Cortex of kidney (tissue), 1 donor: ENCODE measurements at places on chromosomes 1 and 21.

GRCh38 chr1:246367041-246367440, 140.0 kb downstream of the SMYD3 start:
- no peak for DNase-seq

DNA sequence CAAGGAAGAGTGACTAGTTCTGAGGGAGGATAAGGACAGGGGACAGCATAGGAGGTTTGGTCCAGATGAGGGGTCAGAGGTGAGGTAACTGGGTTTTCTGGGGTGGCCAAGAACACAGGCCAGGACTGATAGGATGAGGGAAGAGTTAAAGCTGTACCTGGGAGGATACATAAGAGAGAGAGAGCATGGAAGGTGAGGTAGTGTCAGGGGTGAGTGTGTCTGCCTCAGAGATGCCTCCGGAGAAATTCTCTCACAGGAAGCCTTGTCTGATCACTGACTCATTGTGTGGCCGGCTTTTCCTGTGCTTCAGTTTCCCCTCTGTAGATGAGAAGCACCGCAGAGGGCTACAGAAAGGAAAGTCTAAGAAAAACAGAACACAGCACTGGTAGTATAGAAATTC, 40.2 kb downstream of the FASLG start:
- no peak for DNase-seq

DNA sequence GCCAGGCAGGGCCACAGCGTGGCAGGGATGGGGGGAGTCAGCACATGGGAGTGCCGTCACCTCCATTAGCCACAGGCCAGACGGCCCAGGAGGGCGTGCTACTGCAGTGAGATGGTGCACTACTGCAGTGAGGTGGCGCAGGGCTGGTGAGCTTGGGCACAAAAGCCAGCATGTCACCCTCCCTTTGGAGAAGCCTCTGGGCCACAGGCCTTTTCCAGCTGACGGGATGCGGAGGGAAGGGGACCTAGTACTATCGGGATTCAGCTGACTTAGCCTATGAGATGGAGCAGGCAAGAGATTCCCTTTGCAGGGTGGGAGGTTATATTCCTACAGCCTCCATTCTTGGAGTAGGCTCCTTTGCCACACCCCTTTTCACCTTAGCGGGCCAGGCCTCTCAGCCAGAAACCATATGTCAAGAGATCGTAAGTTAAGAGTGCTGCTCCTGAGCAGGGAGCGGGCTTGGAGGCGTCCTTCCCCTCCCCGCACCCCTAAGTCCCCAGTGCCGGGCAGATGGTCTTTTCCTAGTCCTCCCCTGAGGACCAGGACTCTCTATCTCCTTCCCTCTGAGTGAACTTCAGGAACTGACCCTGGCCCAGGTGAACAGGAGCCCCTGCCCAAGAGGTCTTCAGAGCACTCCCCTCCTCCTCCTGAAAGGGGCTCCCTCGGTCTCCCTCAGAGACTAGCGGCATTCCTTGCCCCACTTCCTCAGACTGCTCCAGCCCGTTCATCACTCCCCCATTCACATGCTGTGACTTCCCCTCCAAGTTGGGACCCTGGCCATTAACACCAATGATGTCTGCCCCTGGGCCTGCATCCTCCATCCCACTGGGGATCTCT, 8.2 kb downstream of the NES start:
- DNase-seq = no peak

DNA sequence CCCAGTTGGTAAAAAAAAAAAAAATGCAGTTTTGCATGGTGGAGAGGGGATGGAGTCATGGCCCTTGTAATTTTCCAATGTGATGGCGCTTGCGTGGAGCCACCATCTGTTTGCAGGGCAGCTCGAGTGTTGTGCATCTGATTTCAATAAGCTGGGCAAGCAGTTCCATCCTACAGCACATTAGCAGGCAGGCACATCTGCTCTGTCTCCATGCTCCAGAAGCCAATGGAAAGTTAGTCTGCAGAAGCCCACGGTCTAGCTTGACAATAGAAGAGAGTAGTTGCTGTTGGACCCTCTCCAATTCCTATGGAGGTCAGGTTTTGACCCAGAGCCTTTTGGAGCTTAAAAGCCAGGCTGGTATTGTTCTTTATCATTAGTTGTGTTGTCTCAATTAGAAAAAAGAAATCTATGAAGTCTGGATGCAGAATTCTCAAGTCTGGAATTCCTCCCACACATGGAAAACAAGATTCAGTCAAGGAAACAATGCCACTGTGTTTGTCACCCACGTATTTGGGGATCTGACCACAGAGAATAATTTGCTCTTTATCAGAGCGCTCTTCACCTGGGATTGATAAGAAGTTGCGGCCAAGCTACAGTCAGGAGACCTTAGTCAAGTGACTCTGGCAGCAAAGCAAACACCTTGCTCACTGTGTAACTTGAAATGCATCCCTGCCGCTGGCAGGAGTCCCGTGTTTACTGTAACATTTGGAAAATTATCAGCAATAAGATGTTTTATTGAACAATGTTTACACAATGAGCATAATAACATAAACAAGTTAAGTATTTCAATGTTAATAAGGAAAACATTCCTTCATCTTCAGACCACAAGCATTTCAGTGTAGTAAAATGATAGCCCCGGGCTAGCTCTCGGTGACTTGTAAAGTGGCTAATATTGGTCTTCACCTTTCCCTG, 20.7 kb downstream of the NGF start:
- DNase-seq = no peak

- no peak for DNase-seq
These were observed 859 bp upstream of the ERMAP start for GRCh38 chr1:42815941-42816584.

- DNase-seq = no peak
These were observed 1.1 kb downstream of the IGFN1 start for GRCh38 chr1:201191653-201192260.

DNA sequence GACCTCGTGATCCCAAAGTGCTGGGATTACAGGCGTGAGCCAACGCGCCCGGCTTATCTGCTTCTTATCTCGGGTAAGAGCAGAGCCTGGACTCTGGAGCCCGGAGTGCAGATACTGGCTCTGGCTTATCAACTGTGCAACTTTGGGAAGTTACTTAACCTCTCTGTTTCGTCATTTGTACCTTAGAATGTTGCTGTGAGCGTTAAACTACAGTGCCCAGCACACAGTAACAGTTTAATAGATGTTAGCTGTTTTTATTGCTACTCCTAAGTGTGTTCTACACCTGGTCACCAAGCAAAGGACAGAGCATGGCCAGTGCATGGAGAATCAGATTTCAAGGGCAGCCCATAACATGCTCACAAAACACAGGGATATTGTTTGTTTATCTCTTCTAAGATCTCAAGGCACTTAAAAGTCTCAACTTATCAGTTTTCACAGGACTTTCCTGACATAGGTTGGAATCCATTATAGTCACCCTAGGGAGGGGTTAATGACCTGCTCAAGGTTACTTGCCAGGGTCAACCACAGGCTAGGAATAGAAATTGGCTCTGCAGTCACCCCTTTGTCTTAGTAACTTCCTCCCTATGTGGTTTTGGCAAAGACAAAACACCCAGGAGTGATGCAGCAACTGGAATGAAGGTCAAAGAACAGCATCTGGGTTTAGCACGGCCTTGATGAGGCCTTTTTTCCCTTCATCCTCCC, 22.5 kb upstream of the SRP9 start:
- DNase-seq = no peak

- DNase-seq = no peak
These were observed 23.4 kb downstream of the CTBS start for GRCh38 chr1:84550826-84551225.

DNA sequence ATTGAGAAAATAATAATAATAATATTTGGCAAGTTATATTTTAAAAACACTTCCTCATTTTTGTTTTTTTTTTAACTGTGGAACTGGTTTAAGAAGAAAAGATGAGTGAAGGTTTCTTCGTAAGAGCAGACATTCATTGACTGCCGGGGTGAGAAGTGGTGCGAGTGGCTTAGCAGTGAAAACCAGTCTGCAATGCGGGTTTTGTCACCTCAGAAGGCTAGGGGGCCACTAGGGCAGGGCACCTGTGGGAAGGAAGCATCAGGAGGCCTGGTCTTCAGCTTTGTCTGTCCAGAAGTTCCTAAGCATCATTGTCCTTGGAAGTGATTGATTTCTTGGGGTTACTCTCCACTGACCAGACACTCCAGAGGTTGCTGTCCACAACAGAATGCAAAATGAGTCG, 339.2 kb downstream of the ZNF326 start:
- DNase-seq = no peak

GRCh38 chr1:228209657-228210056, 1.8 kb downstream of the OBSCN start:
- DNase-seq = no peak

DNA sequence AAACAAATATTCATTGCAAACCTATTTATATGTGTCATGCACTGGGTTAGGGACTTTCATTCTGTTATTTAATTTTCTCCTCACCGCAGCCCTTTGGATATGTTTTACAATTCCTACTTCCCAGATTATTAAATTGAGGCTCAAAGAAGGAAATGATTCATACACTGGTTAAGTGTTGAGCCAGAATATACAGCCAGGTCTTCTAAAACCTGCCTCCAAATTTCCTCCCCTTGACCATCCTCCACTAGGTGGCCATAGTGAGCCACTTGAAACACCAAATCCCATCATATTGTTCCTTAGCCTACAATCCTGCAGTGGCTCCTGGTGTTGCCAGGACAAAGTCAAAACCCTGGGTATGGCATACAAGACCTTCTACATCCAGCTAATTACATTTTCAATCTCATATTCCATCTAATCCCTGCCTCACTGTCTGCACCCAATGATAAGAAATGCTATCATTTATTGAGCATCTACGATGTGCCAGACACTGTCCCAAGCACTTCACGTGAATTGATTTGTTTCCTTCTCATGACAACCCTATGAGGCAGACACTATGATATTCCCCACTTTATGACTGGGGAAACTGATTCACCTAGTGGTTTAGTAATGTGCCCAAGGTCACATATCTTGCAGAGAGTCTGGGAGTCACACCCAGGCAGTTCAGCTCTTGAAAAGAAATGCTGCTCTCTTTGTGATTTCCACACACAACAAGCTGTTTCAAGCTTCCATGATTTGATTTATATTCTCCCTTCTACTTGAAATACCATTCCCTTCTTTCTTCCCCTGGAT, 23.6 kb upstream of the KIRREL1 start:
- no peak for DNase-seq

GRCh38 chr1:200486634-200487033, 76.8 kb upstream of the ZNF281 start:
- DNase-seq = no peak

DNA sequence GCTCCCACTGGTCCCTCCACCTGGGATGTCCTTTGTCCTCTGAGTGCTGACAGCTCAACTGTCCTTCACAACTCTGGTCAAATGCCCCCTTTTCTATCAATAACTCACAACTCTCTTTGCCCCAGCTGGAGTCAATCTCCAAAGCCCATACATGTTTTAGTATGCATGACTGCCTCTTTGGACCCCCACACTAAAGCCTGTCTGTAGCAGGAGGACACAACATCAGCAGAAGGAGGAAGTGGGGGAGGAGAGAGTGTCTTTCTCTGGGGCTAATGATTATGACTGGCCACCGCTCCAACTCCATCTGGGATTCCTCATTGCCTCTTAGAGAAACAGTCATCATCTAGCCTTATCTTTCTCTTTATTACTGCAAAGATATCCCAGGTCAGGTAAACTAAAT, 186.6 kb upstream of the FGGY start:
- DNase-seq = no peak

DNA sequence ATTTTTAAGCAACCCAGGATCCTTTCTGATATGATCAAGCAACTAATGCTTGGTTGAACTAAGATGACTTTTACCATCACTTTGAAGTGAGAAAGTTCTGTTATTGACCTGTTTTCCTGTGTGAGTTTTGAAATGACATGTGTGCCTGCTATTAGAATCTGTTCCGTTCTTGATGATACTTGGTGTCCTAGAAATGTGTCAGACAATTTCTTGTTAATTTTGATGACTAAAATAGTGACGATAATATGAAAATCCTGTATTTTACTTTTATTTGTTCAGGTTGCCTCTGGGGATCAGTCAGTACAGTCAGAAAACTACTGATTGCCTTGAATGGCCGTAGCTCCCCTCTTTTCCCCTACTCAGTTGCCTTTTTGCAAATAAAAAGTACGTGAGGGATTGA, 228.0 kb downstream of the RYR2 start:
- DNase-seq = no peak

GRCh38 chr1:57162607-57163261, 196.9 kb upstream of the C8B start:
- DNase-seq = no peak
